ENCODE measurements at places on chromosomes 16 and 17.

- no peak for DNase-seq
These were observed 14.1 kb downstream of the UTS2R start for GRCh38 chr17:82385559-82386254.

- no peak for DNase-seq
These were observed 38.8 kb downstream of the METRNL start for GRCh38 chr17:83118071-83118841.

GRCh38 chr16:85564277-85565051 is 48.7 kb upstream of the GSE1 start:
- no peak for DNase-seq

DNA sequence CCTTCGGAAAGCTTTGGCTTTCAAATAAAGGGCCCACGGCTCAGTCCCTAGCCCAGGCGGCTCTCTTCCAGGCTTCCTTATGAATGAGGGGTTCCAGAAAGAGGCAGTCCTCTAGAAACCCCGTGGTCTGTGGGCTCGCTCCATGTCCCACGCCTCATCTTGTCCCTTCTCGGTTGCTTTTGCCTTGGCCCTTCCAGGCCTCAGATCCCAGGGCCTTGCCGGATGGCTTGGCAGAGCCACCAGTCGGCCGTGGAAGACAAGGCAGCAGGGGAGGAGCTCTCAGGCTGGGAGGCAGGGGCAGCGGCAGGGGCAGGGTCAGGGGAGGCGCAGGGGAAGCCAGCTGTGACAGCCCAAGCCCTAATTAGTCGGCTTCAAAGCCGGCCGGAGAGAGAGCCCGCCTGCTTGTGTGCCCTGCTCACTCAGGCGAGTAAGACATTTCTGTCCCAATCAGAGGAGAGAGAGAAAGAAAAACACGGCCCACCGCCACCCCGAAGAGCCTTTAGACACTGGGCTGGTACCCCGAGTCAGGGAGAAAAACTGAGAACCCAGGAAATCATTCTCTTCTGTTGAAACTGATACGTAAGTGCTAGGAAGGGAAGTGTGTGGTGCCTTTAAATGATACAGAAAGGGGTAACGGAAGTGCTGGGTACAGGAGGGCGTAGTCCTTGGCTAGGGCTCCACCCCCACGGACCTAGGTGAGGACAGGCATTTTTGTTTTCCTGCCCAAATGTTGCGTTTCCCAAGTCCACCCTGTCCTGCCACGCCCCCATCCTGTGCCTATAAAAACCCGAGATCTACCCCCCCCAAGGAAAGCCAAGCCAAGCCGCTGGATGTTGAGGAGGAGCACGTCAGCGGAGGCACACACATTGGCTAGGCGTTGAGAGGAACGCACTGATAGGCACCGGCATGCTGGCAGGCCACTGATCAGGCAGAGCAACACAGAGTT is 27.8 kb upstream of the MEIOC start:
- DNase-seq: peak; percentile 28

DNA sequence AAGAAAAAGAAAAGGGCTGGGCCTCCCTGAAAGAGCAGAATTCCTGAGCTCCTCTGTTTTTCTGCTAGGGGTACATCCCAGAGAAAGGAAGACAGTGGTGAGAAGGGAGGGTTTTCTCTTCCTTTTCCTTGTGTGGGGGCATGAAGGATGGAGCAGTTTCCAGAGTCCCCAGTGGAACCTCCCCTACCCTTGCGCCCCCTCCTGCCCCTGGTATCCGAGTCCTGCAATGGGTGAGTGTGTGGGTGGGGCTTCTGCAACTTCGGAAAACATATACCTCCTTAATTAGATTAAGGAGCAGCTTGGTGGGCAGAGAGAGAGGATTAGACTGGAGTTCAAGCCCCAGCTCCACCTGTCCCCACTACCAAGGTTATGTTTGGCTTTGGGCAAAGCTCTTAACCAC is 5.4 kb upstream of the GIP start:
- no peak for DNase-seq

- peak; percentile 75 for DNase-seq
These were observed 346.9 kb upstream of the PSMD7 start for GRCh38 chr16:73949574-73950320.

DNA sequence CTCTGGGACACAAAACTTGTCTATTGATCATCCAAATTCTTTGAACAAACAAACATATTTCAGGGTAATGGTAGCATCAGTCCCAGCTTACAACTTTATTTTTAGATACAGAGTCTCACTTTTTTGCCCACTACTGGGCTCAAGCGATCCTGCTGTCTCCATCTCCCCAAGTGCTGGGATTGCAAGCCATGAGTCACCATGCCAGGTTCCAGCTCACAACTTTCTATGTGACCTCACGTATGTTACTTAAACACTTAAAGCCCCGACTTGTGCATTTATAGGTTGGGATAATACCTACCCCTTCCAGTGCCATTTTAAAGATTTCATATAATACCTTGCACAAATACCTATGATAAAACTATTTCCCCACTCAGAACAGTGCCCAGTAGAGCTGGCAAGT is 42.0 kb upstream of the KSR1 start:
- DNase-seq: no peak

DNA sequence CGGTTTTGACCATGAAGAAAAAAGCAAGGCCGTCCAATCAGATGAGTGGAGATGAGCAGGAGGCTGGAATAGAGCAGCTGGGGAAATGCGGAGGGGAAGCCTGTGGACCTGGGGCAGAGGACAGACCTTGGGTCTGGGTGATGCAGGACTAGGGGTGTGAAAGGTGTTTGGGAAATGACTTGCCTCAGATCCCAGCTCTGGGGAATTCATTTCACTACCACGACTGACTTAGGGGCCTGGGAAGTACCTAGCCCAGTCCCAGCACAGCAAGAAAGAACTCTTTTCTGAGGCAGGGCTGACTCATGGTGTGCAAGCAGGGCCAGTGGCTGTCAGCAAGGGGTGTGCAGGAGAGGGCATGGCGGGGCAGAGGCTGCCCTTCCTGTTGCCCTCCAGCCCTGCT is 14.8 kb downstream of the DNAI2 start:
- no peak for DNase-seq

DNA sequence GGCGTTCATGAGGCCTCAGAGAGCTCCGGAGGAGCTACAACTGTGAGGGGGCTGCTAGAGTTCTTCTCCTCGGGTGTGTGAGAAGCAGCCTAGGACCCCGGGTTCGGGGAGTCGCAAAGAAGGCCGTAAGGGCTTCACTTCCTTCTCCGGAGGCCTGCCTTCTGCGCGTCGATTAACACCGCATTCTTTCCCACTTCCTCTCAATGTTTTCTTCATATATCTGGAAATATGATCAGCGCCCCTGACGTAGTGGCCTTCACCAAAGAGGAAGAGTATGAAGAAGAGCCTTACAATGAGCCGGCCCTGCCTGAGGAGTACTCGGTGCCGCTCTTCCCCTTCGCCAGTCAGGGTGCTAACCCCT is 449 bp downstream of the SMCR8 start:
- no peak for DNase-seq

DNA sequence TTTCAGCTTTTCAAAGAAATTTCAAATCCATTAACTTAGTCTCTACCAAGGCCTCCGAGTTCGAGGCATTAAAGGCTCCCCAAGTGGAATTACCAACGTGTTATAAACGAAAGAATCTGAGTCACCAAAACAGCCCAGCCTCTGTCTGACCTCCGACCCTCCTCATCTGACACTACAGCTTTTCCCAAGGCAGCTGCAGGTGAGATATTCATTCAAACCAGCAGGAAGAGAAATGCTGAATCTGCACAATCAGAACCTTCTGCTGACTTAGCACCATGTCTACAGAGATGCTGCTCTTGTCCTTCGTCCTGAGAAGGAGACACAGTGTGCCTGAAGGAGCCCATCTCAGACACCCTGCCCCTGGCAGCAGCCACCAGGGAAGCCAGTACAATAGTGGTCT is 30.5 kb downstream of the GRIN2A start:
- DNase-seq: no peak

GRCh38 chr17:82884341-82884969 is 44.6 kb upstream of the ZNF750 start:
- DNase-seq: no peak

DNA sequence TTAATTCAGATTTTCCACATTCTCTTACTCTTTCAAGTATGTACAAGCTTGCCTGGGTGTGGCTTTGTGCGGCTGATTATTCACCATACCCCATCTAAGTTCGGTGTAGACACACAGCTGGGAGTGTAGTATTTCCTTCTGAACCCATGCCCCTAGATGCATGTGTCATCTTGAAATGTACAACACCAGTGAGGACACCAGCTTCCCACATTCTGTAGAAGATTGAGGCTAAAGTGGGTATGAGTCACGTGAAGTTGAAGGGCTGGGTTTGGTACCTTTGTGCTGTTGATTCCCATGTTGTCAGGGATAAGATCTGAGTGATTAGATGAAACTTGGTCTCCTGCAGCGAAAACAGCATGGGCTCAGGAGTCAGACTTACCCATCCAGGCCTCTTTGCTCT is 14.6 kb upstream of the DHX8 start:
- peak; percentile 96 for DNase-seq

DNA sequence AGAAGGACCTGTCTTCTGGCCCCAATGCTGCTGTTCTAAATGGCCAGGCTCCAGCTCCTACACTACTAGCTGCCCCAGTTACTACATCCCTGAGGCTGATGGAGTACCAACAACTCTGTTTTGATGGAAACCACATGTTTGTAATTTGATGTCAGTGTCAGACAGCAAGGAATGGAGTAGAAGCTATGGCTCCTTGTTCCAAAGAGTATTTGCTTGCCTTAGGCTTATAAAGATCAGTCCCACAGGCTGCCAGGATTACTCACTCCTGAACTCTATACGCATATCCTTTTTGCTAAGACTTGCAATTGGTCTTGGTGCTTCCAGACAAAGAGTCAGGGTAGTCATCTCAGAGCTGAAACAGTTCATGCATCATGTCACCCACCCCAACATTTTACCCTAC is 139.6 kb downstream of the HS3ST3A1 start:
- peak; percentile 75 for DNase-seq
